ENCODE measurements at places on chromosomes 6 and 20.

GRCh38 chr6:110432285-110432900 is 17.0 kb upstream of the DDO start:
- DNase-seq: no peak

DNA sequence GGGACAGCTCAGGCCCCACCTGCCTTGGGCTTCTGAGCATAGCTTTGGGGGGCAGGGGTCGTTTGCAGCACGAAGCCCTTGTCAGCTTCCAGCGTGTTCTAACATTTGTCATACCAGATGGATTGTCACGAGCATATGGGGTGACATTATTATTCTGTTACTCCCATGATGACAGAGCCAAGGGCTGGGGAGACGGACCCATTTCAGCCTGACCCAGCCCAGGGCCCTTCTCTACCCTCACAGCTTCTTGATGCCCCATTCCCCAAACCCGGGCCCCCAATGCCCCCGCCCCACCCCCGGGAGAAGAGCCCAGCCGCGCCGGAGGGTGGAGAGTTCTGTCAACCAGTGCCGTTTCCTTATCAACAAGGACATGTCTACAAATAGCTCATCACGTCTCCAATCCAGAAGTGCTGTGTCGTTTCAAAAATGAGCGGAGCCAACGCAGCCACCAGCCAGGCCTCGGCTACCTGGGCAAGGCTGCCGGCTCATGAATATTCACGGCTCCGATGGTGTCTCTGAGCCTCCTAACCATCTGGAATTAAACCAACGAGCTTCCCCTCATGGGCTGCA is 9.6 kb upstream of the CHRNA4 start:
- no peak for DNase-seq

DNA sequence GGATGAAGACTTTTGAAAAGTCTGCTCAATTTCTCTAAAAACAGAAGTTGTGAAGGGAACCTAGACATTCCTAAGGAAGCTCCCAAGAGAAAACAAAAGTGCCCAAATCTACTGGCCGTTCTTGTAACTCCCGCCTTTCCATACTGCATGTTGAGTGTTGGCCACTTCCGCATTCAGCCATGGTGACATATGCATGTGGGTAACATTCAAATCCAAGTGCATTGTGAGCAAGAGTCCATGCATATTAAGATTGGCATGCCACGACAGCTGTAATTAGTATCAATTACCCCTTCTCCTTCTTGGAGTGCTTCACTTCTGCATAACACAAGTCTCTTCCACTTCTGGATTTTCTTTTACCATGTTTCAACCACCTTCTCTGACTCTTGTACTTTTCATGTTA is 8.4 kb downstream of the SLC35D3 start:
- DNase-seq: no peak

- DNase-seq: no peak
Measured at GRCh38 chr20:1918491-1919165, 23.4 kb downstream of the SIRPA start.

GRCh38 chr20:43398676-43399324 is 58.9 kb upstream of the SRSF6 start:
- no peak for DNase-seq

DNA sequence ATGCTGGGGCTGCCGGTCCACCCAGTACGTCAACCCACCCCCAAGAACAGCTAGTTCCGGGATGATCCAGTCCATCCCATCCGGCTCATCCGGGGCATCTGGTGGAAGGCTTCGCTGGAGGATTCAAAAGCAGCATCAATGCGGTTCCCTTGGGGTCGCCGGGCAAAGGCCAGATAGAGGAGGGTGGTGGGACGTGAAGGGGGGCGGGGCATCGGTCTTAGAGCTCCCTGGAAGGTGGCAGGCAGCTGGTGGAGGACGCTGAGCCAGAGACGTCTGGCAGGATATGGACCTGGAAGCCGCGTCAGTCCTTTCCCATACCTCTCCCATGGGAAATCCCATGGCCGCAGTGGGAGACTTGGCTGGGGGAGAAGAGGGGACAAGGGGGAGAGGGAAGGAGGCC is 1500.8 kb upstream of the DEFB115 start:
- DNase-seq: no peak

DNA sequence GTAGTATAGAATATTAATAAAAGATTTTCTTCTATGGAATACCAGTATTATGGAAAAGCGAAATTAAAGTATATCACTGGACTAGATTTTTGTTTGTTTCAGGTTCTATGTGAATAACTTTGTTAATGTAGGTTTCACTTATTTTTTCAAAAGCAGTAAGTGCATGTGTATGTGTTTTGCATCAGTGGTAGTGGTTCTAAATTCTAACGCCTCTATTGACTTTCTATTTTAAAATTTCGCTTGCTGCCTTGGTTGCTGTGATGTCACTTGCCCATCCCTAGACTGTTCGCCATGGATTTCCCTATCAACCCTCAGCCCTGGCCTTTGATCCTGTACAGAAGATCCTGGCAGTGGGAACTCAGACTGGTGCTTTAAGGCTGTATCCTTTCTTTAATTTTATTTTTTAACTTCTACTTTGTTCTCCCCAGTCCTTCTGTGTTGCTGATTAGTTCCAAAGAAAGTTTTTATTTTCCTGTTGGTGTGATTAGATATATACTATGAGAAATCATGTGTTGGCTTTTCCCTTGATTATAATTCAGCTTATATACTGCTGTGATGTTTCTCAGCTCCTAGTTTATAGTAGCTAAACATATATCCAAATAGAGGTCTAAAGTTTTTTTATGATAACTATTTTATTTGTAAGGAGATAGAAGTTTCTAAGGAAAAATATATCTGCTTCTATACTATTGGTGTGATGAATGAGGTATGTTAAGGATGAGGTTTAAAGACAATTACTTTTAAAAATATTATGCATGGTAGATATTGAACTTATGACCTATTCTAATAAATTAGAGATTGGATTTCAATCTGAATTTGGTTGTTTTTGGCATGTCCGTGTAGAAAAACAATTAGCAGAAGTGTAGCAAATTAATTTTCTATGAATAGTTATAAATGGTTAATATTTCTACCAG is 1.7 kb downstream of the STXBP5 start:
- no peak for DNase-seq

GRCh38 chr6:145547594-145548335 is 187.6 kb downstream of the EPM2A start:
- no peak for DNase-seq

GRCh38 chr6:2934057-2934456 is 30.9 kb upstream of the SERPINB9 start:
- DNase-seq: no peak

DNA sequence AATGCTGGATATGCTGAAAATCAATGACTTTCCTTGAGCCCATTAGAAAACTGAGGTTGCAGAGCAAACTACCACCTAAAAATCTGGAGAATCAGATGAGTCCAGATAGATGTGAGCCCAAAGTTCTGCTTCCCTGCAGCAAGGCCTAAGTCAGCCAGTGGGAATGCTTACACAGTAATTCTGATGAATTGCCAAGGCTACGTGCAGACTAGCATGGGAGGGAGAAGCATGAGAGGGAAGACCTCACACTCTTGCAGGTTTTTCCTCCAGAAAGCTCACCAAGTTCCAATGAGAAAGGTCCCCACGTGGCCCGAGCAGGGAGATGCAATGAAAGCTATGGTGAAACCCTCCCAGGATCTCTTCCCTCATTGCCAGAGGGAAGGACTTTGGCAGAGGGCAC is 104.8 kb upstream of the SIRPA start:
- DNase-seq: no peak

GRCh38 chr6:63458480-63459115 is 113.7 kb upstream of the LOC128125822 start:
- DNase-seq: no peak
